ENCODE measurements at places on chromosomes 11 and 22.
A peak's percentile ranks its signal among the peaks of the same experiment; 100 is the strongest.

- DNase-seq, result no peak
Measured at GRCh38 chr11:3104961-3105790, 48.0 kb upstream of the CARS1 start.

DNA sequence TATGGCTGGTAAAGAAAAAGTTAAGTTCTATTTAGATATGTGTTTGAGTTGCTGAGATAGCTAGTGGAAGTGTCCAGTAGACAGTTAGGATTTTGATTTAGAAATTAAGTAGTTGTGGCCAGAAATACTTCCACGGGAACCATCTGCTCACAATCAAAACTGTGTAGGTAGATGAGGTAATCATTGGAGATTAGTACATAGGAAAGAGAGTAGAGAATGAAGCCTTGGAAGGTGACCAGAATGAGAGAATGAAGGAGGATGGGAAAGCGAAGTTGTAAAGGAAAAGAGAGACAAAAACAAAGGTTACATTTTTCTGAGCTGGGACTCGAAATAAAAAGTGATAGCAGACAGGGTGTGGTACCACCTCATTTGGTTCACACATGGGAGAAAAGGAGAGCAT, 296.9 kb upstream of the SORL1-AS1 start:
- DNase-seq, result no peak

DNA sequence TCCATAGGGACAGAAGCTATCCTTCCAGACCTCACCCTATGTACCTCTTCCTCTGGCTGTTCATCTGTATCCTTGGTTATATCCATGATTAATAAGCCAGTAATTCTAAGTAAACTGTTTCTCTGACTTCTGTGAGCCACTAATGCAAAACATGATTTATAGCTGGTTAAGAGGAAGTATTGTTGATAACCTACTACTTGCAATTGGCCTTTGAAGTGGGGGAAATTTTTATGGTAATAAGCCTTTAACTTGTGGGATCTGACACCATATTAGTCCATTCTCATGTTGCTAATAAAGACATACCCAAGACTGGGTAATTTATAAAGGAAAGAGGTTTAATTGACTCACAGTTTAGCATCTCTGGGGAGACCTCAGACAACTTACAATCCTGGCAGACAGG, 21.9 kb downstream of the CASP12 start:
- DNase-seq, result no peak

DNA sequence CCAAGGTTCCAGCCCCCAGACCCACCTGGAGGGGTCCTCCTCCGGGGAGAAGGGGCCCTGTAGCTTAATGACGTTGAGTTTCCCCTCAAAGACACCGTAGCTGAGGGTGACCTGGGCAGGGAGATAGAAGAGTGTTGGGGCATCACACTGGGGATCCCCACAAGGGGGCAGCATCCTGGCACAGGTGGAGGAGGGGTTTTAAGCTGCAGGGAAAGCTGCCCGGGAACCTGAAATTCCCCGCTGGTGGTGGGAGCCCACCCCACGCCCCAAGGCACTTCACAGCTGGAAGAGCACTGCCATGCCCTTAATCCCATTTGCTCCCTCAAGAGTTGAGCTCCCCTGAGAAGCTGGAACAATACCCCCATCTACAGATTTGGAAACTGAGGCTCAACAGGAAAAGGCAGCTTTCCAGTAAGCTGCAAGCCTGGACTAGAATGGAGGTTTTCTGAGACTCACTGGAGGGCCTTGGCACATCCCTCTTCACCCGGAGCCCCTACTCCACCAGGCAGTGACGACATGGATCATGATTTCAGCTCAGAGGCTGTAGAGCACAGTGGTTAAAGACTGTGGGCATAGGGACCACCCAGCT, 13.7 kb downstream of the MFNG start:
- peak; percentile 60 for DNase-seq

GRCh38 chr22:22745225-22746060, 101.0 kb downstream of the GGTLC2 start:
- no peak for DNase-seq

- DNase-seq, result no peak
Measured at GRCh38 chr11:131402040-131402439, 31.6 kb downstream of the NTM start.

DNA sequence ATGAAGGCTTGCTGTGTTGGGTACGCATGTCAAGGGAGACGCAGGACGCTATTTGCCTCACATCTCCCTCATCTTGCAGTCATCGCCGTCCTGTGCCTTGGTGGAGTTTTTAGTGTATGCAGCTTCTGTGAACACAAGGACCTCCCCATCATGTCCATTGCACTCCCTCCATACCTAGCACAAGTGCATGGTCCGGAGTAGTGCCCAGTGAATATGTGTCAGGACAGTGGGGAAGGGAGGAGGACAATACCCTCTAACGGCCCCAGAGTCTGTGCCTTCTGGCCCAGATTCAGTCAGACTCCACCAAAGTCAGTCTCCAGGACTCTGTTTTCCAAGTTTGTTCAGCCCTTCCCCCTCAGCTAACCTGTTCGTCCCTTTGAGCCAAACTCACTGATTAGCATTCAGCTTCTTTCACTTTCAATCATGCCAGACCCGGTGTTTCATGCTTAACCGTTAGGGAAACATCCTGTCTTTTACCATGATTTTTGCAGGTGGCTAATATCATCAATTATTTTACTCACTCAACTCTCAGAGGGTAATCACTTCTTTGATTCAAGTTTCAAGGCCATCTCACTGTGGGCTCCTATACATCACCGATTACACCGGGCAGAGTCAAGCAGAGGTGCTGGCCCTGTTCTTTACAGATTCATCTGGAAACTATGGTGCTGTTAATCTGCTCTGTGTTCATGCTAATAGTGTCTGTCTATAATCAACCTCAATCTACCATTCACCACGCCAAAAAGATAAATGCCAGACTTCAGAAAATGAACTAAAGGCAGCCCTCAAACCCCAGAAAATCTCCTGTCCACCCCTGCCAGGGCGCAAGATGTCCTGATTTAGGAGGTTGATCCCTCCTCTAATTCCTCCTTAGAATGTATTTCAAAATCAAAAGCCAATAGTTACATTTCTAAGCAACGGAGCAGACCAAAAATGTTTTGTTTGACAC, 156.5 kb downstream of the RRAS2 start:
- peak; percentile 4 for DNase-seq

DNA sequence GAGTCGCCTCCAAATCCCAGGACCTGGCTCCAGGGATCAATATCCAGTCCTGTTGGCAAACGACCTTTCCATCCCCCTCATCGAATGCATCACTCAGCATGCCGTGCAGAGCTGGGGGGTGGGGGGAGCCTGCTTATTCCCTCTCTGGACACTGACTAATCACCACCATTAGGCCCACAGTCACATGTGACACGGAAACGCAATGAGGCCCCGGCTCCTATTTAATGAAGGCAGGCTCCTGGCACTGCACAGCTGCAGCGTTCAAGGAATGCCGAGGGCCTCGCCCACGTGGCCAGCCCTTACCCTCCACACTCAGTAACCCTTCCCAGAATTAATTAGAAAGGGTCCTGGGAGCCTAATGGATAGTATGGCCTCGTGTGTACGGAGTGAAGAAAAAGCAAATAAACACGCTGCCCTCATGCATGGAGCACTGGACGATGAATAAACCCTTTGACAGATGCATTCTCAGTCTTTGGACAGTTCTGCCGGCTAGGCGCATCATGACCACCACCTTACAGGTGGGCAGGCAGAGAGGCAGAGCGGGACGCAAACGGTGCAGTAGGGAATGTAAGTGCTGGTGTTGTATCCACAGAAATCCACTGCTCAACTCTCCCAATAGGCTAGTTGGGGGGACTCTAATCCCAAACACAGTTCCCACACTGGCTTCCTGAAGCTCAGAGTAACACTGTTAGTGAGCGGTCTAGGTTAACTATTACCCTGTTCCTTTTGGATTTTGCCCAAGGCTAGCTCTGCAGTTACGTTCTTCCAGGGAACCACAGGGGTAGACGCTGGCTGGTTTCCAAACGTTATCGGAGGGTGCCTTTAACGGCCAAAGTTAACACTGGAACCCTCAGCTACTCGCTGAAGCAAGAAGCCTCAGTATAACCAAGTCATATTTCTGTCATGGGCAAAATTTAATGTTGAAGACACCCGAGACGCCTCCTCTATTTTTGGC, 490.1 kb downstream of the OPCML start:
- no peak for DNase-seq

DNA sequence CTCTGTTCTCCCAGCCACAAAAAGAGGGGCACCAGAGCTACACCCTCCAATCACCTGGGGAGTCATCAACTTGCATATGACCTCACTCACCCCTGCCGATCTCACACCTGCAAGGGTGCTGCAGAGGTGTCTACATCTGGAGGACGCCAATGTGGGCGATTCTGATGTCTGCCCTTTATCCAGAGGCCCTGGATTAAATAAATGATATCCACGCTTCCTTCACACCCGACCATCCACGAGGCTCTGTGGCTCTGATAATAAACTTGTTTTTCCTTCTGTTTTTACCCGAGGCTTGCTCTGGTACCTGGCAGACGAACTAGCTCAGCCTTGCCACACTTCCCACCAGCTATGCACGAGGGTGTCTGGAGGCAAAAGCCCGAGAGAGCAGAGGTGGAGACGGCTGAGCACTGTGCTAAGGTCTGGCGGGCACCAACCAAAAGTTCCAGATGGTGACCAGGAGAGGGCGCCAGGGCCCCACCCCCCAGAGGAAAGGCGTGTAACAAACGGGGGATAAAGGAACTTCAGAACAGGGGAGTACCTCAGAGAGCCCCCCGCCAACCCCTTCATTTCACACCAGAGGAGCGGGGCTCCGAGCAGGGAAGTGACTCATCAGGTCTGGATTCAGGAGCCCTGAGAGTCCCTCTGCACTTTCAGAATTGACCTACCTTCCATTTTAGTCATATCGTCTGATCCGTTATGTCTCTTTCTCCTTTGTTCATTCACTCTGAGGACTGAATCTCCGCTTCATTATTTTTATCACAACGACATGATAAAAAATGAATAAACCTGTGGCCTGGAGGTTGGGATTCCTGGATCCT, 13.5 kb downstream of the SCN3B start:
- DNase-seq, result no peak

GRCh38 chr22:35870517-35871293, 153.0 kb downstream of the APOL5 start:
- no peak for DNase-seq

DNA sequence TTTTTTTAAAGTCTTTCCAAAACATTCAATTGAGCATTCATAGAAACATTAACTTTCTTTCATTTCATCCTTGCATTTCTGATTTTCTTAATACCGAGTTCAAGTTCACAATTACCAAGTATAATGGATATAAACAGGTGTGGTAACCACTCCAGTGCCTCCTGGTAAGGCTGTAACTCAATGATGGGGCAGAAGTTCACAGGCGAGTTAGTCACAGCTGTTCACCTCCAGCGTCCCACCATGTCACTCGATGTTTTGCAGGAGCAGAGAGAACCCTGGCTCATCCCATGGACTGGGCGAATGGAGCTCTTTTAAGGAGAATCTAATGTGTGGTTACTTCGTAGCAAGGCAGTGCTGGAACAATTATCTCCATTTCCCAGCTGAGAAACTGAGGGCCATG, 94.4 kb upstream of the ALX4 start:
- no peak for DNase-seq

DNA sequence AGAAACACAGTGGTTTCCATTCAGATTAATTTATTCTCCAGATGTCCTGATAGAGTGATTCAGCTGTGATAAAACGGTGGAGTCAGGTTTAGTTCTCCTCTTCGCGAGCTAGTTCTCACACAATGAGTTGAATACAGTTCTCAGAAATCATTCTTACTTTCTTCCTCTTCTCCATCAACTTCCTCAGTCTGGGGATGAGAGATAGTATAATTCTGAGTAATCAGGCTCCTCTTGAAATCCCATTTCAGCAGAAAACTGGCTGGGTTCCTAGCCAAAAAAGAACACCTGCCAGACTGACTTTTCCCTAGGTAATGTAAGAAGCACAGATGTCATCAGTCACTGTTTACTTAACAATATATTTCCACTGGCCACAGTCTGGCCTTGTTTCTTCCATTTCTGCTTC, 76.7 kb downstream of the SVIP start:
- no peak for DNase-seq

DNA sequence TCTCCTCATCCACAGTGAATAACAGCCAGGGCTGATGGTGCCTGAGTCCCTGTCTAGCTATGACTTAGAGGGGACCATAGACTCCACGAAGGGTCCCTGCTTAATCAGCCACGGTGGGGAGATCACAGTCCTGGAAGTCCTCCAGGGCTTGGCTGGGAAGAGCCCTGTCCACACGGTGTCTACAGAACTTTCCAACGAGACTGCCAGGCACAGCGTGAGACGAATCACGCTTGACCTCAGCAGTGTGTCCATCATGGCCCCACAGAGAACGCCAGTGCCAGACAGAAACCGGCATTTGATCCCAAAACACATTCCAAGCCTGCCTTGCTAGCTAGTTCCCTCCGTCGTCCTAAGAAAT, 143.4 kb downstream of the CRYBB2 start:
- no peak for DNase-seq

GRCh38 chr11:47101406-47101805, 75.3 kb downstream of the ARFGAP2 start:
- DNase-seq, result no peak

DNA sequence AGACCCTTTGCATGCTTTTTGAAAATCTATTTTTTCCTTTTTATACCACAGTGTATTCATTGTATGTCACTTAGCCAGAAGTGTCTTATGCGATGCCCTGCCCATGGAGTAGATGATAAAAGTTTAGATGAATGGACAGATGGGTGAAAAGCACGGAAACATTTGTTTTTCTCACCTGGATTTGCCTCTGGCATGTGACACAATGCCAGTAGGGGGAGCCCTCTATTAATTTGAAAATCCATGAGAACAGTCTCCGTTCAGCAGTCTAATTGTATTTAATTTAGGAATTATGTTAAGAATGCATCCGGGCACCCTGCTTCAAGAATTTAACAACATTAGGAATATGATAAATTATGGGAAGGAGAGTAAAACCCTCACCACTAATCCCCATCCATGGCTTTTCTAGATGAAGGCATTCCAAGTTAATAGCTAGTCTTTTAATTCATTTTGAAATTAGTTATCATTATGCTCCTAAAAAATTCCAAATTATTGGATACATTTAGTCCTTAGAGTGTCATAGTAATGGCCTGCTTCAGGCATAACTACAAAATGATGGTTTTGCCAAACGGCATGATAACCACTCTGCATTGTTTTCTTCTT, 55.3 kb upstream of the ALKBH3 start:
- no peak for DNase-seq

GRCh38 chr11:124893781-124894401, 3.8 kb downstream of the ROBO4 start:
- no peak for DNase-seq

DNA sequence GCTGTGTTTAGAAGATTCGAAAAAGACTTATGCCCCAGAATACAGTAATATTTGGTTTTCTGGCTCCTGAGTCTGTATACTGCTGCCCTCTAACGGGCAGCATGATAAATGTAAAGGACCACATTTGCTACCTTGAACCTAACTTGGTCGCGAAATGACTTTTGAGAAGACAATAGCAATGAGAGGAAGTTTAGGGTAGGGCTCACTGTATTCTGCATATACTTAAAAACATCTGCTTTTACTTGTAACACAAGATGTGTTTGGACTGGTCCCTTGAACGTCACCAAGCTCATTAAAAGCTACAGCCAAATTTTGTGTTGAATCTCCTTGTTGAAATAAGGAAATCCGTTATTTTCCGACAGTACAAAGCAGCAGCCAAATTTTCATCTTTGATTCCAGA, 309.1 kb downstream of the SWAP70 start:
- peak; percentile 20 for DNase-seq

- DNase-seq, result no peak
Measured at GRCh38 chr22:27318516-27318915, 483.0 kb downstream of the MN1 start.

Data from GM19239 (cell line).